ENCODE measurements at places on chromosomes 13 and 19.

GRCh38 chr13:47794963-47795362, 206.1 kb downstream of the SUCLA2 start:
- DNase-seq: no peak

DNA sequence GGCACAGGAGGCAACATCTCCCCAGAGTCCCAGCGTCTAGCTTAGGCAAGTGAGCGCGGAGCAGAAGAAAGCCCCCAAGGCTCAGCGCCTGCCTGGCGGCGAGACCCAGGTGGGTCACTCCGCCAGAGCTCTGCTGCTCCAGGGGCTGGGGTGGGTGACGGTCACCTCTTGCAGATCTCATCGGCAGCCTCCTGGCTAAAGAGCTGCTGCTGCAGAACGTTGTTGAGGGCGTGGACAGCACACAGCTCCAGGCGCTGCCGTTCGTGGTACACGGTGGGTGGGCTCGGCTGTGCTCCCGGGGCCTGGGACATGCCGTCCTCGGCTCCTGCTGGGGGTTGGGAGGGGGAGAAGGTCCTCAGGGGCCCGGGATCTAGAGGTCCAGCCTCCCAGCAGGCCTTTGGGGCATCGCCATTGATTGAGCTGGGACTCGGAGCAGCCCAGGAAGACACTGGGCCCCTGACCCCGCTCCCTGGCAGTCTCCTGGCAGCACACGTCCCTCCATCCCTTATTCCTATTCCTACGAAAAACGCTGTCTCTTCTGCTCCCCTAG, 795 bp downstream of the JOSD2 start:
- DNase-seq: no peak

- no peak for DNase-seq
Measured at GRCh38 chr19:49534632-49535385, 7.0 kb downstream of the RCN3 start.

- no peak for DNase-seq
Measured at GRCh38 chr13:74105871-74106270, 28.3 kb downstream of the KLF12 start.

DNA sequence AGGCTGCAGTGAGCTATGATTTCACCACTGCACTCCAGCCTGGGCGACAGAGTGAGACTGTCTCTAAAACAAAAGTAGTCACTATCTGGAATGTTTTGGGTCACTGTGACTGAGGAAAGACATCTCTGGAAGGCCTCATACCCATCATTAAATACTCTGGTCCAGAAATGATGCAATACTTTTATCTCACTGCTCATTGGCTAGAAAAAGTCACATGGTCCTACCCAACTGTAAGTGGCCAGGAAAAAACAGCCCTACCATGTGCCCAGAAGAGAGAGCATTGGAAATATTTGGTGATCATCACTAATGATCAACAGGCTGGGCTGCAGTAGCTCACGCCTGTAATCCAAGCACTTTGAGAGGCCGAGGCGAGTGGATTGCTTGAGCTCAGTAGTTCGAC, 29.8 kb downstream of the PNPLA6 start:
- DNase-seq: no peak

GRCh38 chr13:113647351-113648215, 10.4 kb downstream of the ATP4B start:
- DNase-seq: no peak

- no peak for DNase-seq
Measured at GRCh38 chr13:94974015-94974951, 261.9 kb upstream of the SOX21 start.

GRCh38 chr19:58400316-58400915, 5.0 kb downstream of the RNF225 start:
- DNase-seq: no peak

- DNase-seq: no peak
Measured at GRCh38 chr19:35042056-35042730, 672 bp downstream of the HPN start.

DNA sequence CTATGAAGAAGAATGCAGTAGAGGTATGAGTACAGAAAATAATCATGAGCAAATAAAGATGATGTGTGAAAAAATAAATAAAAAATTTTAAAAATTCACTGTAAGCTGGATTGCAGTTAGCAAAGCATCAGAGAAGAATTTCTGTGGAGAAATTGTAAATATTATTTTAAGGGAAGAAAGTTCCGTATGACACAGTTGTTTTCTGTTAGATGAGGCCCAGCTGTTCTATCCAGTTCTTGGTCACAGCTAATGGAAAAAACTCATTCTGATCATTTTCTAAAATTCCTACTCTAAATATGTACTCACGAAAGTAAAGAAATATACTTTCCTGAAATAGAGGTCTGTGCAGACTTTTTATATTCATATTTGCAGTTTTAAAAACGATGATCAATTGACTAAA, 578.8 kb downstream of the DCT start:
- DNase-seq: no peak

DNA sequence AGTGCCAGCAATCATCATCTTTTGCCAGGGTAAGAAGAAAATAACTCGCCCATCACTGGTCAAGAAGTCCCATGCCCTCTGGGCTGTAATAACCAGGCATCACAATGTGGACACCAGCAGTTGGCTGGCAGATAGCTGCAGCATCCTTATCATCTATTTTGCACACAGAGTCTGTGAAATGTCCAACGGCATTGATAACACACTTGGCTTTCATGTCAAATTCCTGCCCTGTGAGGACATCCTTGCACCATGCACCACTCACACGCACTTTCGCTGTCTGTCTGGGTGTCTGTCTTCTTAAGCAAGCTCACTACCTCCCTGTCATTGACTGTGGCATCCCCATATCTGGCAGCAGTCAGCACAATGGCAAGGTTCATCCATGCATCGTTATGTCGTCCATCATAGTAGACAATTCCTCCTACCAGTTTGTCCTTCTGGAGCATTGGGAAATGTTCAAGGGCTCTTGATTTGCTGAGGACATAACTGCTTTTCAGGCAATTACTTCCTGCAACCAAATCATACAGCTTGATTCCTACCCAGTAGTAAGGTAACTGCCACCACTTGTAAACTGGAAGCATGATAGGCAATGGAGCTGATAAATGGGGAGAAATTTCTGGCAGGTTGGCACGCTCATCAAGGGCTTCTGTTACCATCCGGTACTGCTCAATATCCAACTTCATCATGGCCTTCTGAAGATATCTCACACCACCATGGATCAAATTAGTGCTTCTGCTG, 6.8 kb upstream of the ZSCAN5A start:
- no peak for DNase-seq

GRCh38 chr13:29210676-29211075, 384.8 kb downstream of the SLC7A1 start:
- no peak for DNase-seq

DNA sequence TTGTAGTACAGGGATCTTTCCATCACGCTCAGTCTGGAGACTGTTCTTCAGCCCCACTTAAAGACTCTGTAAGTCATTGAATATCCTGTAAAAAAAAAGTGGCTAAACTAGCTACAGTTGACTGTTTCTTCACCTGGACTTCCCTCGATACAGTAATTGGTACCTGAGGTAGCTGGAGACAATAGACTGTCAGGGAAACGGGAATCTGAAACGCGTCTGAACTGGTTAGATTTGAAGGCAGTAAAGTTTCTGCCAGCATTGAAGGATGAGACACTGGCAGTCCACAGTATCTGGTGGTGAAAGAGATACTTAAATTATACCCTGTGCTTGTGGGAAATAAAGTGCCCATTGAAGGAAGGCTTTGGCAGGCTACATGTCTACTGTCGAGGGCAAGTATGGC, 550.5 kb downstream of the IRS2 start:
- no peak for DNase-seq

DNA sequence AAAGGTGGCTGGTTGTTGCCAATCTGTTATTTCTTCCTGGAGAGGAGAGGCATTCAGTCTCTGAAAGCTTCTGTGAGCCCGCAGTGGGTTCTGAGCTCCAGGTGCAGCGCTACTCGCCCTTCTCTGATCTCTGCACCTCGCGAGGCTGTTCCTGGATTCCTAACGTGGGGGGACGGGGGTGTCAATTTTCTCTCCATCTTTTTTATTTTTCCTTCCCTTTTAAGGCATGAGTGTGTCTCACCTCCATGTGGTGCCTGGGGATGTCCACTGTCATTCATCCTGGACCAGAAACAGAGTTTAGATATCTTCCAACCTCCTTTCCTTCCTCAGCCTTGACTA, 626 bp downstream of the ZNF233 start:
- DNase-seq: no peak

- DNase-seq: no peak
Measured at GRCh38 chr13:27293873-27294515, 23.4 kb downstream of the RASL11A start.

DNA sequence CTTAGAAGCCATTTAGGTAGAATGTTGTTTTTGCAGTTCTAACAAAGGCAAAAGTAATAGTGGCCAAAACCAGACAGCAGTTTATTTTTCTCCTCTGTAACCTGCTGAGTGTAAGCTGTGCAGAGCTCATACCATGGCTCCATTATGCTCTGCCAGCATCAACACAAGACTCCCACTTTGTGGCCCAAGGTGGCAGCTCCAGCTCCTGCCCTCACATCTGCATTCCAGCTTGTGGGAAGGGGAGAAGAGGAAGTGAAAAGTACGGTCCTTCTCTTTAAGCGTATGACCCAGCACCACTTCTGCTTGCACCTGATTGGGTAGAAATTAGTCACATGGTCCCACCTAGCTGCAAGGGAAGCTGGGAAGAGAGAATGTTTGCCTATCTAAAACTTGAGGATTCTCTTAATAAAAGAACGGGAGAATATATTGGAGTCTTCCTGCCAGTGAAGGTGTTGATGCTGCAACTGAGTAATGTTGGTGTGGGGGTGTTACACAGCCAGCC, 19.2 kb downstream of the ADGRE1 start:
- DNase-seq: no peak

GRCh38 chr19:1081301-1082164, 13.6 kb downstream of the POLR2E start:
- no peak for DNase-seq

GRCh38 chr19:48511800-48512503, at the start of gene LMTK3:
Gene LMTK3, minus strand, starts transcription at chr19:48511835. Its CDS starts 259 bp downstream, at chr19:48511576.
- DNase-seq: no peak

DNA sequence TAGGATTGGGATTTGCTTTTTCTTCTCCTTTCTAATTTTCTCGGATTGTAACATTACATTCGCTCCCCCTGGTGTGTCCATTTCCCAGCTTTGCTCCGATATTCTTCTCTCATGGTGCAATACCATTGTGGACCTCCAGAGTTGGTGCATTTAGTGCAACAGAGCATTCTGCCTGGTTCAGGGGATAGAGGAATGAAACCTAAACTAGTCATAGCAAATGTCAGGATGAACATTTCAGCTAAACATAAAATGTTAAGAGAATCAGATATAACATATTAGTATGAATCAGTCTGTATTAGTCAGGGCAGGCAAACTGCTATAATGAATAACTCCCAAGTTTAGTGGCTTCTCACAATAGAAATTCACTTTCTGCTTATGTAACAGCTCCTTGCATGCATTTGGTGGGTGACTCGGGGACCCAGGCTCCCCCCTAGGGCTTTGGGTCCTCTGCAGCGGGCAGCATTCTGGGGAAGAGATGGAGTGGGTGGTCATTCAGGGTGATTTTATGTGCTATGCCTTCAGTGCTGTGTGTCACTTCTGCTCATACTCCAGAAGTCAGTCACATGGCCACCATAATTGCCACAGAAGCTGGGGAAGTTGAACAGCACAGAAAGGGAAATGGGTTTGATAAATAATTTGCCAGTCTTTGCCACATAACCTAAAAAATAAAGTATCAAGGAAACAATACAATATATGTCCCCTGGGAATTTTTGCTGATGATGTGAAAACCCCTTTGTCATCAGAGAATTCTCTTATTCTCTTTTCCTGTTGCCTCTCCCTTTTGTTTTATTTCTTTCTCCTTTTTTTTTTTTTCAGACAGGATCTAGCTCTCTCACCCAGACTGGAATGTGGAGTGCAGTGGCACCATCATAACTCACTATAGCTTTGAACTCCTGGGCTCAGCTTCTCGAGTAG, 111.0 kb downstream of the HSPH1 start:
- no peak for DNase-seq

- peak; percentile 23 for DNase-seq
Measured at GRCh38 chr13:41312176-41312500, 1.1 kb downstream of the NAA16 start.

GRCh38 chr19:46975011-46975924, 44.4 kb upstream of the NPAS1 start:
- DNase-seq: no peak

GRCh38 chr19:32317086-32317485, 28.3 kb upstream of the ZNF507 start:
- DNase-seq: no peak

DNA sequence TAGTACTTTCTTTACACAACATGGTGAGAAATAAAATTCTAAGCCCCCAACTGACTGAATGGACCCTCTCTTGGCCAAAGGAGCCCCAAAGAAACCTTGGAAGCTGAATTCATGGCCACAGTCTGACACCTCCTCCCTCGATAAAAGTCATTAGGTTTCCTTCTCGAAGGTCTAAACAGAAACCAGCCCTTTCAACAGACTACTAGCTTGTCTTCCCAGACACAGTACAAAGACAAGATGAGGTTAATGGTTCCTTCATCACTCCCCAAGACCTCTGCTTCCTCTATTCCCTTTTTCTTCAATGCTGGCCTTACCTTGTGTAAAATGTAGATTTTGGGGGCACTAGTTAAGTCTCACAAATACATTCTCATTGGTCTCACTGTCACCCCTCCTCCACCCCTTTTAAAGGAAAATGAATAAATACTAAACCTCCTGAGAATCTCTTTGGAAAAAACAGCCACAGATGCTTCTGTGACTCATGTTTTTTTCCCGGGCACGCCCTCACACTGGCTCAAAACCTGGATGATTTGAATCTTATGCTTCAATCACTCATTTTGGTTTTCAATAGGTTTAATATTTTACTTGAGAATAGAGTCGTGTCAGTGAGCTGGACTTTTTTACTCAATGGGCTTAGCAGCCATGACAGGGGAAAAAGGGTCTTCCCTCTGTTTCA, 65.8 kb upstream of the MED4 start:
- DNase-seq: no peak

DNA sequence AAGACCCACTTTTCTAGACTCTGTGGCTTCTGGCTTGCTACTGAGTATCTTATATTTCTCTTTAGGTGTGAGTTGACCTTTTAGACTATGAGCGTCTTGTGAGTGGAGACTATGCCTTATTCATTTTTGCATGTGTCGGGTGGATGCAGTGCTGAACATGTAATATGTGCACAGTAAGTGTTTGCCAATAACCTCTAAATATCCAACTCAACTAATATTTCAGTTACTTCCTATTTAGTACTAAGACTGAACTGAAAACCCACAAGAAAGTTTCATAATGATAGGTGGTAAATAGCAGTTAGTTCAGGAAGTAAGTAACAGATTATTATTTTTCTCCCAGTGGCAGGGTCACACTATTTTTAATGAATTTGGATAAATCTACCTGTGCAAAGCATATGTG, 269.3 kb downstream of the KCNRG start:
- DNase-seq: no peak
